ENCODE measurements at places on chromosomes 2 and 18. TPM values are rescaled to one million over a fixed set of nuclear protein-coding genes. Genes with fewer than 3 reads are reported as not detected.

DNA sequence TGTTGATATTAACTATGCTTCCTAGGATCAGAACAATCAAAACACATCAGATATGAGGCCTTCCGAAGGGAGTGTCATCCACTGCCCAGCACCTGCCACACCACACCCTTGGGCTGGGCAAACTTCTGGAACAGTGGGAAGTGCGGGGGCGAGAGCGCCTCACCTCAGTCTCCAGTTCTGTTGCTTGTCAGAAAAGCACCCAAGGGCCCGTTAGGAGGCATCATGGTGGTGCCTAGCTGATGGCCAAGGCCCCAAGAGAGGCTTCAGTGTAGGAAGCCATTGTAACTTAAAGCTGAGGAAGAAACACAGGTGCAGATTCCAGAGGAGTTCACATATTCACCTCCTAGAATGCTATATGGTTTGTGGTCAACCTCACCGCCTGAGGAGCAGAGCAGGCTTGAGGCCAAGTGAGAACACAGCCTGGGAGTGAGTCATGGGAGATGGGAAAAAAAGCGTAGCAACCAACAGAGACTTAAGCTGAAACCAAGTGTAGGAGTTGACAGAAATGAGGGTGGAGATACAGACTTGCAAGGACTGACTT lies 85.1 kb upstream of the ATL2 start:
- DNase-seq: peak; percentile 70

- peak; percentile 53 for DNase-seq
Observed at GRCh38 chr2:44748-45341, 1.5 kb downstream of the FAM110C start.

DNA sequence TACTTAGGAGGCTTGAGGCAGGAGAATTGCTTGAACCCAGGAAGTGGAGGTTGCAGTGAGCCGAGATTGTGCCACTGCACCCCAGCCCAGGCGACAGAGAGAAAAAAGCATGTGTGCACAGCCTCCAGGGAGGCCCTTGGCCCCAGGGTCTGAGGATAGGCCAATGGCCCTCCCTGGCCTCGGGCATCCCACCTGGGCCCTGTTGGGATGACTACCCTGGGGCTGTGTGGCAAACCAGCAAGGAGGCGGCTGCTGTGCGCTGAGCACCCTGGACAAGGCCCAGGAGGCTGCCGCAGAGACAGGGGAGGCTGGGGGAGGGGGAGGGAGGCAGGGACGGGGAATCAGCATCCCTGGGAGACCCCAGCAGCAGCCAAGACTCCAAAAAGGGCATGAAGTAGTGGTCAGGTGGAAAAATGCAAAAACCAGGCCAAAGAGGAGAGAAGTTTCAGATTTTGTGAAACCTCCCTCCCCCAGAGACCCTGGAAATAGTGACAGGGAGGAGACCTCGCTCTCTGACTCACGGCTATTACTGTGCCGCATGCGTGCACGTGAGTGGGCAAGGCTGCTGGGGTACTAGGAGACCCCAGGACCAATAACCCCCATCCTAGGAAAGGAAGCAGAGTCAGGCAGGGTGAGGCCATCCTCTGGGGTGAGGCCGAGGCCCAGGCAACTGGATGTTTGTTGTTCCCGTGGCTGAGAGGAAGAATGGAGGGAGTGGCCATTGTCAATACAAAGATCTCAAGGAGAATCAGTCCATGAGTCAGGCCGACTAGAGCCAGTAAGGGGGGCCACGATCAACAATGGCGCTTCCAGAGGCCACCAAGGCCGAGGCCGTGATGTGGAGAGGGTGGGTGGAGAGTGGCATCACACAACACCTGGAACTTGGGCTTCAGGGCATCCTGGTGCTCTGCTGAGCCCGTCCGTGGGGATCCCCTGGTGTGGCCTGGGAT lies 16.0 kb upstream of the B3GNT7 start:
- DNase-seq: no peak

DNA sequence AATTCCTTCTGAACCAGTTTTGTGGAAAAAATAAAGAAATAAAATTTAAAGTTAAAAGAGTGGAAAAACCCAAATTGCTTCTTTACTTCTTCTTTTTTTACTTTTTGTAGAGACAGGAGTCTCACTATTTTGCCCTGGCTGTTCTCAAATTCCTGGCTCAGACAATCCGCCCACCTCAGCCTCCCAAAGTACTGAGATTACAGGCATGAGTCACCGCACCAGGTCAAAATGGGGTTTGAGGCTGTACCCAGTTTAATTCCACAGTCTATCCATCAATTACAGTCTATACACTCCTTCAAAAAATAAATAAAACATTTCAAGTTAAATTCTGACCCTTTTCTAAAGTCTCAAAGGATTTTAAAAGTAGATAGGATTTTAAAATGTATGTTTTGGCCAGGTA lies 120.3 kb downstream of the FAM161A start:
- no peak for DNase-seq

The ELP2 gene
- 110 TPM for polyA plus RNA-seq

DNA sequence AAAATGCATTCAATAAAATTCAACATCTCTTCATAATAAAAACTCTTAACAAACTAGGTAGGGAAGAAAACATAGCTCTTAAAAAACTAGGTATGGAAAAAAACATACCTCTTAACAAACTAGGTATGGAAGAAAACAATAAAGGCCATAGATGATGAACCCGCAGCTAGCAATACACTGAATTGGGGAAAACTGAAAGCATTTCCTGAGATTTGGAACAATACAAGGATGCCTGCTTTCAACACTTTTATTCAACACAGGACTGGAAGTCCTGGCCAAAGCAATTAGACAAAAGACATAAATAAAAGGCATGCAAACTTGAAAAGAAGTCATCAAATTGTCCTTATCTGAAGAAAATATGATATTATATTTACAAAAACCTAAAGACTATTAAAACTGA lies 67.8 kb downstream of the NCKAP1 start:
- DNase-seq: no peak

- no peak for DNase-seq
Observed at GRCh38 chr2:110727923-110728322, 4.5 kb upstream of the ACOXL start.

DNA sequence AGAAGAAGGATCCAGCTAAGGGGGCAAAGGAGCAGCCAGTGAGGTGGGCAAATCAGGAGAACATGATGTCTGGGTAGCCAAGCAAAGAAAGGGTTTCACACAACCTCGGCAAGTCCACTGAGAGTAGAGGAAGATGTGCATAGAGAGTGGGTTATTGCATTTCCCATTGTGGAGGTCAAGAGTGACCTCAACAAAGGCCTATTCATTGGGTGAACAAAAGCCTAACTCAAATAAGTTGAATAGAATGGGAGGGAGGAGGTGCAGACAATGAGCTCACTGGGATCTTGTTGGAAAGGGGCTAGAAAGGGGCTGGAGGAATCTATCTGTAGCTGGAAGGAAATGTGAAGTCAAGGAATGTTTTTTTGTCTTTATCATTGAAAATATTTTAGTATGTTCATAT lies 14.0 kb upstream of the PDCL3 start:
- DNase-seq: no peak

The CRYGD gene
- polyA plus RNA-seq: not detected

- DNase-seq: no peak
Observed at GRCh38 chr2:179201869-179202268, 62.8 kb downstream of the SESTD1 start.

GRCh38 chr18:44552706-44553105 lies 128.0 kb upstream of the SETBP1 start:
- peak; percentile 40 for DNase-seq

The STARD6 gene
- polyA plus RNA-seq: not detected

DNA sequence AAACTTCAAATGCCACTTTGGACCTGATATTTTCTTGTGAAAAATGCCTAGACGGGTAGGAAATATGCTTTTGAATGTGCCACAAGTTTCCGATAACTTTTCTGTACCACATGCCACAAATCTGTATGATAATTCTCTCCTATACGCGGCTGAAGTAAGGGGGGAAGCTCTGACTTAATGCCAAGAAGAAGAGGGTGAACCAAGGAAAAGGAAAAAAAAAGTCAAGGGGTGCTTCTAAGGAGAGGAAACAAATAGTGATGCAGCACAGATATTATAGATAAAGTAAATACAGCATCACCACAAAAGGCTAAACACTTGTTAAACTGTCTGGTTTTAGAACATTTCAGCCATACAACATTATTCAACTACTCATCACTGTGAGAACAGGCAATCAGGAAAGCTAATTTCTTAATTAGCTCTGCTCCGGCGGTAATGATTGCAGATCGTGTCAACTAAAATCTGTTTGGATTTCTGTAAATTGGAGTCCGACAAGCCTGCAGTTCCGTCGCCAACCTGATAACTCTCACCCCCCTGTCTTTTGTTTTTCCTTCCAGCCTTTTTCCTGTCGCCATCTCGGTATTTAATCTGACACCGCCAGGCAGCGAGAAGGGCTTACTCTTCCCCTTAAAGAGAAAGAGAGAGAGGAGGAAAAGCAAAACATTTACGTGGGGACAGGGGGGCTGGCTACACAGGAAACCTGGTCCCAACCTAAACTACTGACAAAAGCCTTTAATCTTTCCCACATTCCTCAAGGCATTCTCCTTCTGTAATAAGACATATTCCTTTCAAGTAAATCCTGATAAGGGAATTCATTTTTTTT lies 67.5 kb downstream of the ZEB2 start:
- DNase-seq: no peak

GRCh38 chr2:145753966-145754365 lies 1234.0 kb upstream of the ZEB2 start:
- DNase-seq: no peak
